ENCODE measurements at places on chromosomes 16 and 17.

GRCh38 chr16:79993629-79994209, 393.2 kb upstream of the MAF start:
- DNase-seq: no peak

GRCh38 chr17:15076991-15077663, 188.0 kb downstream of the PMP22 start:
- DNase-seq: no peak

DNA sequence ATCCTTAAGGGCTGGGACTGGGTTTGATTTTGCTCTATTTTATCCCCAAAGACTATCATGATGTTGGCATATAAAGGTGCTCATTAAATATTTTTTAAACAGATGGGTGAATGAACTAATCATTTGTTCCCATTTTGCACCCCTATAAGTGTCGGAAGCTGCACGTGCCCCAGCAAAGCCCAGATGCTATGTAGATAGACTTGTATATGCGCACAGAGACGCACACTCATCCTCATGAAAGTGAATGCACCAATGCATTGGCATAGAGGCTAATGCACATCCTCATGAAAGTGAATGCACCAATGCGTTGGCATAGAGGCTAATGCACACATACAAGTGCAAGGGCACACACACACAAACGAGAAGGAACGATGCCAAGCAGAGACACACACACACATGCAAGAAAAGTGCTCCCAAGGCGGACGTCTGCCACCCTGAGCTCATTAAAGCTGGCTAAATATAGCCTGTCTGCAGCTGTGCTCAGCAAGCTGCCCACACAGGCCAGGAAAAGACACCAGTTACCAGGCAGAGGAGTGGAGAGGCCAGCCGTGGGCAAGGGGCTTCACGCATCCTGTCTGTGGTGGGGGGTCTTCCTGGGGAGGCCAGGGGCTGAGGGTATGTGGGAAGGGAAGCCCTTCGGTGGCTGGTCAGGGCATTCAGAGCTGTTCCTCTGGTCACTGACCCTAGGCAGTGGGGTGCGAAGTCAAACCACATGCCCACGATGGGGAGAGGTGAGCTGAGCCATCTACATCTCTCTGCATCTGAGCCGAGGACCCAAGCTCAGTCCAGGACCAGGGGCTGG, 52.6 kb downstream of the PIMREG start:
- no peak for DNase-seq

DNA sequence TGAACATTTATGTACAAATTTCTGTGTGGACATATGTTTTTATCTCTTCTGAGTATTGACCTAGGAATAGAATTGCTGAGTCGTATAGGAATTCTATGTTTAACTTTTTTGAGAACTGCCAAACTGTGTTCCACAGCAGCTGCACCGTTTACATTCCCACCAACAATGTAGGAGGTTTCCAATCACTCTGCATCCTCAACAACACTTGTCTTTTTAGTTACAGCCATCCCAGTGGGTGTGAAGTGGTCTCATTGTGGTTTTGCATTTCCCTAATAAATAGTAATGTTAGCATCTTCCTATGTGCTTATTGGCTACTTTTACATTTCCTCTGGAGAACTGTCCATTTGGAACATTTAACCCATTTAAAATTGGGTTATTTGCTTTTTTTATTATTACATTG, 36.6 kb upstream of the NACA2 start:
- DNase-seq: no peak

DNA sequence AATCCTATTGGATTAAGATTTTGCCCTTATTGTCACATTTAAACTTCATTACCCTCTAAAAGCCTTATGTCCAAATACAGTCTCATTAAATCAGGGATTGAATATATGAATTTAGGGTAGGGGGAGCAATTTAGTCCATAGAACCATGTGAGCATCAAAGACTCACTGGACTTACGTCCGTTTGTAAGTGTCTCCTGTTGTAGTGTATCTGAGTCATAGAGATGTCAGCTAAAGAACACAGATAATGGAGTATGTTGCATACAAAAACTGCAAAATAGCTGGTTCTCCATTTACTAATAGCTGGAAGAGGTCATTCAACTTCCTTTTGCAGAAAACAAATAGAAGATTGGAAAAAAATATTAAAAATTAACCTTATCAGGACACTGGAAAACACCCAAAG, 599.1 kb upstream of the SOX9 start:
- DNase-seq: no peak

DNA sequence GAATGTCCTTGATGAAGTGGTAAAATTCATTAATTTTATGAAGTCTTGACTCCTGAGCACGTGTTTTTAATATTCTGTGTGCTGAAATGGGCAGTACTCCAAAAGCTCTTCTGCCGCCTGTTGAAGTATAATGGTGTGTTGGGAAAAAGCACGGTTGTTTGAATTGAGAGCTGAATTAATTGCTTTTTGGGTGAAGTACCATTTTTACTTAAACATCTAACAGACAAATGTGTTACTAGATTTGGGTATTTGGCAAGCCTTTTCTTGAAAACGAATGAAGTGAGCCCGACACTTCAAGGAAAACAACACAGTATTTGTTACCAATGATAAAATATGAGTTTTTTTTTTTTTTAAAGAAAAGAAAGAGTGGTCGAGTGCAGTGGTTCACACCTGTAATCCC, 22.5 kb downstream of the WWP2 start:
- no peak for DNase-seq

GRCh38 chr17:34858591-34859565, 102.4 kb downstream of the CCT6B start:
- no peak for DNase-seq

- no peak for DNase-seq
These were observed 37.5 kb upstream of the KCNJ16 start for GRCh38 chr17:70037498-70037897.

- no peak for DNase-seq
These were observed 66.4 kb downstream of the MYH10 start for GRCh38 chr17:8563981-8564602.

DNA sequence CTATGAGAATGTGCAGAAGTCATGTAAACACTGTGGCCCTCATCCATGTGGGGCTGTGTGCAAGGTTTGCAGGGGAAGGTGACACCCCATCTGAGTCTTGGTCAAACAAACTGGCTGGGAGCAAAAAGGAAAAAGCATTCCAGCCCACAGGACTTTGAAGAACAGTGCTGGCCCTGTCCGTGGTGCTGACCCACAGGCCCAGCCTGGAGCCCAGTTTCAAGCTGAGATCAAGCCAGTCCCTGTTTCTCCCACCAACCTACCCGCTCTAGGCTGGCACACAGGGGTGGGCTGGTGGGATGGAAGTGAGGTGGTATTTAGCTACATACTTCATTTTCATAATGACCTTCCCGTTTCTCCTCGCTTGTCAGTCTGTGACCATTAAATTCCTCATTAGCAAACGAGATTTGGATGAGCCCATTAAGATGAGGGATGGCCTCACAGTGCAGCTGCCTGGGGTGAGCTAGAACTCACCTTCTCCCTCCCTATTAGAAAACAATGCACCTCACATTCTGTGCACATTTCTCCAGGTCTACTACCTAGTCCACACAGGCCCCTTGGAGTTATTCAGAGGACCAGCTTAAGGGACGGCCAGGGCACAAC, 12.6 kb upstream of the RPL38 start:
- DNase-seq: no peak

- no peak for DNase-seq
These were observed 55.0 kb downstream of the TK2 start for GRCh38 chr16:66494916-66495315.

DNA sequence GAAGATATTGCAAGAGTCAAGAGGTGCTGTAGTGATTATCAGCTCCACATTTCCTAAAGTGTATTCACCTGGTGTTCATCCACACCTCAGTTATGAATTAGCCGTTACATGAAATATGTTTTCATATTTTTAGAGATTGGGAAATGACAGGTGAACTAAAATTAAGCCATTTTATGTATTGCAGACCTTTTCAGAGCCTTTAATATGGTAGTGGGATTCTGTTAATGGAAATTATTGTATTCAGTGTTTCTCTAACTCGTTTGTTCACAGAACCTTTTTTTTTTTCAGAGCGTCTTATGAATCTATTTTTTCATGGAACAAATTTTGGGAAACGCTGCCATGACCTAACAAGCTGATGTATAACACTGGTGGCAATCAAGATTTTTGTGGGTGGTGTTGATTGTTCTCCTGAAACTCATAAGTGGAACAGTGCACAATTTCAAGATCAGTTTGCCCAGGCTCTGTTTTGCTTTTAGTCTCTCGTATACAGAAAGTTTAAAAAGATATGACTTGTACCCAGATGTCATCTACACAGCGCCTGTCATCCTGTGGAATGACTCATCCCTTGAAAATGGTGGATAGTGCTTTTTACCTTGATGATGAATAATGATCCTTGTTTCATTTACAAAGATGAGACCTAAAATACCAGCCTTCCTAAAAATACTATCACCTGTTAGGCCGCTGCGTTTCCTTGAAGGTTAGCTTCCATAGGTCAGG, 88.8 kb downstream of the ARHGAP44 start:
- no peak for DNase-seq

GRCh38 chr16:57759541-57760356, 24.2 kb downstream of the KATNB1 start:
- no peak for DNase-seq

DNA sequence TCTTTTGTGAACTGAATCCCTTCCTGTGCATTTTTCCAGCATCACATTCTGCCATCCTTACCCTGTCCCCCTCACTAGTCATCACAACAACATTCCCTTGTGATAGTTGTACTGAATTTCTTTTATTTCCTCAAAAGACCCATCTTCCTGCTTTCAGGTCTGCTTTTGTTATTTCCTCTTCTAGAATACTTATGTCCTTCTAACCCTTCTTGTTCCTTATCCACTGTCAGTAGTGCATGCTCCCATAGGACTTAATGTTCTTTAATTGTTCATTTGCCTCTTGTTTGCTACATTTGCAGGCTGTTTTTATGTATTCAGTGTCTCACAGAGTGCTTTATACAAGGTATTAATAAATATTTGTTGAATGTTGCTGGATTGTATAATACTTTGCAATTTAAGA, 73.0 kb downstream of the BCAS3 start:
- no peak for DNase-seq

DNA sequence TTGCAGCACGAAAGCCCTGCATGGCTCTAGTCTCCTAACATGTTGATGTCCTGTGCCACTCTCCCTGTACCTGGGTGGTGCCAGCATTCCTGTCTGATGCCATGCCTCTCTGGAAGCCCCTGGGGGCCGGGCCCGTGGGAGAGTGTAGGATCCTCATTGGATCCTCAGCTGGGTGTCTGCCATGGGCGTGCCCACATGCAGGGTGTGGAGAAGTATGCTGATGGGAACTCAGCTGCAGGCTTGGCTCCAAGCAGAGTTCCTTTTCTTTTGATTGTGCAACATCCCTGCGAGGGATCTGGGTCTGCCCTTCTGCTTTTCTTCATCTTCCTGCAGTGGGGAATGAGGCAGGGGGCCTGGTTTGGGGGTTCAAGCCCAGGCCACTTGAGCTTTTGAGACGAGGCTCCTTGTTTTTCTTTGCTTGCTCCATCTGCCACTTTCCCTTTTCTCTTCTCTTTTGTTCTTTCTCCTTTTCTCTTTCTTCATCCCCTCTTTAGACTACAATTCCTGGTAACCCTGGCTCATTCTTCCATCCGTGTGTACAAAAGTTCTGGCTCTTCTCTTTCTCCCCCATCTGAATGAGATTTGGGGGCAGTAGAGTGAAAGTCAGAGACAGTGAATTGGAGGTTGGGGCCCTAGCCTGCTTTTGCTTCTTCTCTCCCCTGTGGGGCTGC, 32.9 kb downstream of the KSR1 start:
- DNase-seq: no peak

DNA sequence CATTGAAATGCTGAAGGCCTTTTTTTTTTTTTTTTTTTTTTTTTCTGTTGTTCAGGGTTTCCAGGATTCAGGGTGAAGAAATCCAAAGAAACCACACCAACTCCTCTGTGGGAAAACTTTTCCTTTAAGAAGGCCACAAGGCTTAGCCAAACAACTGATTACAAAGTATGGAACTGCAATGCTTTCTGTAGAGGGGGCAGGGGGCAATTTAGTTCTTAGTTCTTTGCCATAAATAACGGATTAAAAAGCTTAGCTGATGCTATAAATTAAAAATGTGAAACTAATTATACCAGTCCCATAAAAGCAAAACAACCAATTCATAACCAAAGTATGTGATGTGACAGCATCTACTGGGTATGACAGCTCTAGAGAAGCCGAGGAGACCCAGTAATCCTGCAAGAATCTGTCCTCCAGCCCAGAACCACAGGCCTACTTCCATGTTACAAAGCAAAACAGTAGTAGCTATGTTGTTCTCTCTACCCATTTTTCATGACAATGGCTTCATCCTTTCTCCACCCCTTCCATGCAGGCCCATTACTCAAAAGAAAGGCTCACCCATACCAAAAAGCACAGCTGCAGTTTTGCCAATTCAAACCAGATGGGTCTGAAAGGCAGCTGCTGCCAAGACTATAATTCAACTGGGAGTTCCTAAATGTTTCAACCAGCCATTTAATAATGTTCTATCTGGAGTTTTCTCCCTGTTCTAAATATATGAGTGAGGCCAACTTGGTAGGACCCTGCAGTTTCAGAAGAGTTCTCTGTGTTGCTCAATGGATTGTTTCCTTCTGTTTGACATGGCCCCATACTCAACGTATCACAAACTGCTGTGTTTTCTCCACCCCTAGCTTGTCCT, 167.1 kb upstream of the ZFHX3 start:
- DNase-seq: no peak

- peak; percentile 64 for DNase-seq
These were observed 8.1 kb upstream of the MT1E start for GRCh38 chr16:56617212-56618085.

GRCh38 chr16:70774261-70774660, 26.7 kb downstream of the VAC14 start:
- DNase-seq: no peak

DNA sequence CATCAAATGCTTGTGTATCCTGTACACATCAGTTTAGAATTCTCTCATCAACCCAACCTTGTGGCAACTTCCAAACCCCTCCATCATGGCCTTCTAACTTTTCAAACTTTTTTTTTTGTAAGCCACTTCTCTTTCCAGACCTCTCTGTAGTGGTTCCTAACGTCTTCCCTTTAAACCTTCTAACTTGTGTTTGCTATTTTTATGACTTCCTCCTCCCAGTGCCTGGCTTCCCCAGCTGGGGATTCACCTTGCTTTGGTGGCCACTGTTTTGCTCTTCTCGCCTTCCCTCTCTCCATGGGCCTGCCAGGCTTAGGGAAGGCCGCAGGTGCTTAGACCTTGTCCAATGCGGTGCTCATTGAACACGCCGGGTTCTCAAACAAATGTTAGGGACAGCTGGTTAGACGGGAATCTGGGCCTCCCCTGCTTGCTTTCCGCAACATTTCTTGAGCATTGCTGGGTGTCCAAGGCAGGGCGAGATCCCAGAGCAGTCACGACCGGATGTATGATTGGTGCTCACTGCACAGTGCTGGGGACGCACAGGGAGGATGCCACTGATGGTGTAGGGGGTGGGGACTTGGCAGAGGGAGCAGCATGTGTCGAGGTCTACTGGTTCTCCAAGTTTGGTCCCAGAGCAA, 1.1 kb upstream of the XYLT2 start:
- no peak for DNase-seq

DNA sequence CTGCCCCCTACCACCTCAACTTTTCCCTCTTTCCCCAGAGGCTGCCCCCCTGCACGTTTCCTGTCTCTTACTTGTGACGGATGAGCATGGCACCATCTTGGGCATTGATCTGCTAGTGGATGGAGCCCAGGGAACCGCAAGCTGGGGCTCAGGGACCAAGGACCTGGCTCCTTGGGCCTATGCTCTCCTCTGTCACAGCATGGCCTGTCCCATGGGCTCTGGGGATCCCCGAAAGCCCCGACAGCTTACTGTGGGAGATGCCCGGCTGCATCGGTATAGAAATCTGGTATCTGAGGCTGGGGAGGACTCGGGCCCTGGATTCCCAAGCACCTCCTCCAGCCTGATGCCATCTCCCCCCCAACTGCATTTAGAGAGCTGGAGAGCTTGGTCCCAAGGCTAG, 1.8 kb upstream of the CXCL16 start:
- no peak for DNase-seq
